IPS DF 19.7 (cell line): ENCODE measurements at places on chromosomes 11 and 22.

DNA sequence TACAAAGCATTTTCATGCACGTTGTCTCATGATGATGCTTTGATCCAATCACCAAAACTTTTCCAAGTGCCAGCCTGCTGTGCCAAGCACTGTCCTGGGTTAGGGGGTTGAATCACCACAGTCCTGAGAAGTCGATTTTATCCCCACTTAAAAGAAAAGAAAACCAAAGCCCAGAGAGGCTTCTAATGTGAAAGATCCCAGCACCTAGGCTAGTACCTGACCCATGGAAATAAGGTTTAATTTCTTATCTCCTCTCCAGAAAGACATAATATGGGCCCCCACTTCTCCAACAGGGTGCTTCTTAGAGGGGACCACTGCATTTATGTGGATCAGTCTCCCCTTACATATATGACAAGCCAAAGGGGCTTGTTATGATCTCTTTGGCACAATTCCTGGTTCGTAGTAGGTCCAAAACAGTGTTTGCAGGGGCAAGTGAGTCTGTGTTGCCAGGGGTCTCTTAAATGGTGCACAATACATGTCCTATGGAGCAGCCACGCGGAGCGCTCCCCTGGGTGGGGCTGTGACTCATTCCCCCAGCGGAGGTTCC, 1.9 kb upstream of the BCL9L start:
- no peak for DNase-seq

GRCh38 chr11:129266536-129266935, 74.4 kb upstream of the ARHGAP32 start:
- DNase-seq: no peak

DNA sequence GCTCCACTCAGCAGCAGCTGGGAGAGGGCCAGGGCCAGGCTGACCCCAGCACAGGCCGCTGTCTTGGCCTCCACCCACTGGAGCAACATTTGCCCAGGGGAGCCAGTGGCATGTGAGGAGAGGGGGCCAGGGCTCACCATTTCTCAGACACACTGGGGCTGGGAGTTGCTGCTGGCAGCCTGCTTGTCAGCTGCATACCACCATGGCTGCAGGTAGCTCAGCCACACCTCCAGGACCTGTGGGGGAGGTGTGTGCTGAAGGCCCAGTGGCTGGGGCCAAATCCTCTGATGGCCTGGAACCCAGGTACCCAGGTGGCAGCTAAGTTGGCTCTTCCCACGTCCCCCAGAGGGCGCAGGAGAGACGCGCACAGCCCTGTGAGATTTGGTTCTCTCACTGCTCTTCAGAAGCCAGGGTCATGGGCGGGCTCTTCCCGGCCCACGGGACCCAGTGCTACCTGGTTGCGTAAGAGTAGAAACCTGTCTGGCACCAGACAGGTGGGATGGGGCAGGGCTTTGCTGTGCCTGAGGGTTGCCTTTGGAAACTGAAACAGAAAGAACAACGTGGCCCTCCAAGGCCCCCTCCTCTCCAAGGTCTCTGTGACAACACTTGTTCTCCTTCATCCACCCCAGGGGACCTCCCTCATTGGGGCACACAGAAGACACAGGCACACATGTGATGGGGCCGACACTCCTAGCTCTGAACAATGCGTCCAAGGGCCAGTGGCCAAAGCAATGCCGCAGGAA, 98.8 kb downstream of the MED15 start:
- peak; percentile 89 for DNase-seq

DNA sequence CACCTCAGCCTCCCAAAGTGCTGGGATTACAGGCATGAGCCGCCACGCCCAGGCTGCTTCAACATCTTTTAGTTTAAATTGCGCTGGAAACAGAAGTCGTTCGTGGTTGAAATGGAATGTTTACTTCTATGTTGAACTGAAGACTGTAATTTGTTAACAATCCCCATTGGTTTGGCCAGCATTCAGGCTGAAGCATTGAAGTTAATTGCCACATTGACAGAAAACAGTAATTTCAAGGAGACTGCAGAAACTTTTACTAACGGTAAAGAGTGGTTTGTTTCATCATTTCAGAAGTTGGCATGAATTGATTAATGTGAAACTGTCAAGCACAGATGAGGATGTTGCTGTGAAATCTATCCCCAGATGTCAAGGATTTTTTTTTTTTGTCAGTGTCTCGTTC, 14.2 kb downstream of the AP5B1 start:
- DNase-seq: no peak

- DNase-seq: no peak
These were observed 1.4 kb upstream of the MTA2 start for GRCh38 chr11:62603072-62603408.
